ENCODE measurements at places on chromosomes 1 and 21.
A peak's percentile ranks its signal among the peaks of the same experiment; 100 is the strongest.

GRCh38 chr21:37568916-37569315 is 202.3 kb downstream of the DYRK1A start:
- DNase-seq: no peak

DNA sequence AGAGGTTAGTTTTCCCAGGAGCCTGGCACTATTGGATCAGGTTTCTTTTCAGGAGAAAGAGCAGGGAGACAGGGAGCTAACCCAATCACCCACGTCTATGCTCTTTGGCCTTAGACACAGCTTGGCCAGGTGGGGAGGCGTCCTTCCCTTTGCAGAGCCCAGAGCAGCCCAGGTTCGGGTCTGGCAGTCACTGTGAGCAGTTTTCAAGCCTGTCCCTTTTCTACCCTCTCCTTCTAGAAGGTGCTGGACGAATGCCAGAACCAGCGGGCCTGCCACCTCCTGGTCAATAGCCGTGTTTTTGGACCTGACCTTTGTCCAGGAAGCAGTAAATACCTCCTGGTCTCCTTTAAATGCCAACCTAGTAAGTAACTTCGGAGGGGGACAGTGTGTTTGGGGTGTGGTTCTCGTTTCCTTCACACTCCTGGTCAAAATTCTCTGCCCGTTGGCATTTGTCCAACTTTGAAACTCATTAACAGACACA is 44.9 kb downstream of the EVA1C start:
- DNase-seq: no peak

- no peak for DNase-seq
These were observed 512 bp downstream of the FBLIM1 start for GRCh38 chr1:15758953-15759661.

- DNase-seq: no peak
These were observed 109.1 kb upstream of the DNAH14 start for GRCh38 chr1:224820341-224820740.

- DNase-seq: no peak
These were observed 81.0 kb upstream of the IVNS1ABP start for GRCh38 chr1:185398022-185398421.

- DNase-seq: no peak
These were observed 221.7 kb downstream of the COL11A1 start for GRCh38 chr1:102886638-102887037.

- DNase-seq: no peak
These were observed 14.4 kb upstream of the ERVH48-1 start for GRCh38 chr21:42939582-42940413.

DNA sequence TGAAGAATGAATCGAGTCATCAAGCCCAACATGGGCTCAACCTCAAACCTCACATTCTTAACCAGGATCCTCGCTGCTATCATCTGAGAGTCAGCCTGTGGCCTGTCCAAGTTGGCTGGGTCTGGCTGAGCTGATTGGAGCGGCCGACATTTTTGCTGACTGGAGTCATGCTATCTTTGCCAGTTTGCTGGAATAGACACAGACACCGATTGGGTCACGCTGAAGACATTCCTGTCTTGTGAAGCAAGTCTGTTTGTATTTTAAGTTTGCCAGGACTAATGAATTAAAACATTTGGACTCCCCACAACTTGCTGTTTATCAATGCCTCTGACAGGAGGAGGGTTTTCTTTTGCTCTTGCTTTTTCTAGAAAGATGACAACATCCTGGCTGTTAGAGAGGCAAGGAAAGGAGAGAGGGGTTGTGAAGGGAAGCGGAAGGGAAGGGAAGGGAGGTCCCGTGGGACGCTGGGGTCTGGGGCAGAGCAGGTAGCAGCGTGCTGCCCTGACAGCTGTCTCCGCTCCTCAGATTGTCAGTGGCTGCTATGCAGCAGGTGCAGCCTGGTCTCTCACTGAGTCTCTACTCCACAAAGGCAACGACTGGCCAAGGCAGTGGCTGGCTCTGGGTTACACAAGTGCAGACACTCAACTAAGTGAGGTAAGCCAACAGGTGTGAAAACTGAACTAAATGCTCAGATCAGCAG is at the start of gene MAP3K7CL:
MAP3K7CL (plus strand) TSS at position 375 of the 700 bp plus-strand sequence. CDS start 2,701 bp downstream, outside the sequence.
- no peak for DNase-seq

- no peak for DNase-seq
These were observed 31.7 kb downstream of the AK5 start for GRCh38 chr1:77313491-77313890.

DNA sequence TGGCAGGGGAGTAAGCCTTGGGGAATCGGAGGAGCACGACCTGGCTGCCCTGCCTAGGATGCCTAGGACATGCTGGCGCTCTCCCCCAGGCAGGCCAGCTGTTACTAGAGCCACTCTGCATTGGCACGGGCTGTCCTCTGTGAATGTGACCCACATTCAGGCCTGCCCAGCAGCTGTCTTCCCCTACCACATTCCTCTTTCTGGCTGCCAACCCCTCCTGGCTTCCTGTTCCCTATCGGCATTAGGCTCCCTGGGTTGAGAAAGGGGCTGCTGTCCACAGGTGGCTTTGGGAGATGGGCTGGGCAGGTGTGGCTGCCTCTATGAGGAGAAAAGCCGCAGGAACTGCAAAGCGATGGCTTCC is 2.3 kb upstream of the NFASC start:
- DNase-seq: no peak

- DNase-seq: no peak
These were observed 16.9 kb upstream of the POGK start for GRCh38 chr1:166822385-166822784.

- no peak for DNase-seq
These were observed 533.9 kb downstream of the PLPP3 start for GRCh38 chr1:56045477-56045876.

- DNase-seq: no peak
These were observed 1.6 kb downstream of the AGO4 start for GRCh38 chr1:35809114-35810095.

DNA sequence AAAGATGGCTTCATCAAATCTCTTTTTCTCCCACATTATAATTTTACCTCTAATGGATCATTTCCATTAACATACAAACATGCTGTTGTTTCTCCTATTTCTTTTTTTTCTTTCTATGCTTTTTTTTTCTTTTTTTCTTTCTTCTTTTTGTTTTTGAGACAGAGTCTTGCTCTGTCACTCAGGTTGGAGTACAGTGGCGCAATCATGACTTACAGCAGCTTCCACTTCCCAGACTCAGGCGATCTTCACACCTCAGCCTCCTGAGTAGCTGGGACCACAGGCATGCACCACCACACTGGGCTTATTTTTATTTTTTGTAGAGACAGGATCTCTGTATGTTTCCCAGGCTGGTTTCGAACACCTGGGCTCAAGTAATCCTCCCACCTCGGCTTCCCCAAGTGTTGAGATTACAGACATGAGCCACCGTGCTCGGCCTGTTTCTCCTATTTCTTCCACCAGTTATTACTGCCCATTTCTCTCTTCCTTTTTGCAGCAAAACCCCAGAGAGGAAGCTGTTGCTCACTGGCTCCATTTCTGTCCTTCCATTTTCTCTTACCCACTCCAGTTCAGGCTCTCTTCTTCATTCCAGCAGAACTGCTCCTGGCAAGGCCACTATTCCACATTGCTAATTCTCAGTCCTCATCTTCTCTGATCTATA is 32.1 kb upstream of the OPRD1 start:
- DNase-seq: no peak

DNA sequence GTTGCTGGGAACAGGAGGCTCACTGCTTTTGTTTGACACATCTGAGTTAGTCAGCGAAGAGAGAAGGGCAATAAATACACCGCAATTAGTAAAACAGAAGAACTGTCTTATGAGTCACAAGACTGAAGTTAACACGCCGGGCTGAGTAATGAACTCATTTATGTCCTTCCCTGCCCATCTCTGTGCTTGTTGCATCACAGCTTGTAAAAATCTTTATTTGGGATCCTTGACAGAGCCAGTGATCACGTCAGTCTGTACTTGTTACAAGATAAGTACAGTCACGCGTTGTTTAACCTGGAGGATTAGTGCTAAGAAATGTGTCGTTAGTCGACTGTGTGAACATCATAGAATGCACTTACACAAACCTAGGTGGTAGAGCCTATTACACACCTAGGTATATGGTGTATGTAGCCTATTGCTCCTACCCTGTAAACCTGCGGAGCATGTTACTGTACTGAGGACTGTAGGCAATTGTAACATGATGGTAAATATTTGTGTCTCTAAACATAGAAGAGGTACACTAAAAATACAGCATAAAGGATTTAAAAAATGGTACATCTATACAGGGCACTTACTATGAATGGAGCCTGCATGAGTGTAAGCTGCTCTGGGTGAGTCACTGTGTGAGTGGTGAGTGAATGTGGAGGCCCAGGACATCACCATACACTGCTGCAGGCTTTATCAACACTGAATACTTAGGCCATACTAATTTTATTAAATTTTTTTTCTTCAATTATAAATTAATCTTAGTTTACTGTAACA is 272.2 kb downstream of the TNR start:
- DNase-seq: no peak

- DNase-seq: no peak
These were observed 1.4 kb downstream of the TSSK3 start for GRCh38 chr1:32363713-32364112.

DNA sequence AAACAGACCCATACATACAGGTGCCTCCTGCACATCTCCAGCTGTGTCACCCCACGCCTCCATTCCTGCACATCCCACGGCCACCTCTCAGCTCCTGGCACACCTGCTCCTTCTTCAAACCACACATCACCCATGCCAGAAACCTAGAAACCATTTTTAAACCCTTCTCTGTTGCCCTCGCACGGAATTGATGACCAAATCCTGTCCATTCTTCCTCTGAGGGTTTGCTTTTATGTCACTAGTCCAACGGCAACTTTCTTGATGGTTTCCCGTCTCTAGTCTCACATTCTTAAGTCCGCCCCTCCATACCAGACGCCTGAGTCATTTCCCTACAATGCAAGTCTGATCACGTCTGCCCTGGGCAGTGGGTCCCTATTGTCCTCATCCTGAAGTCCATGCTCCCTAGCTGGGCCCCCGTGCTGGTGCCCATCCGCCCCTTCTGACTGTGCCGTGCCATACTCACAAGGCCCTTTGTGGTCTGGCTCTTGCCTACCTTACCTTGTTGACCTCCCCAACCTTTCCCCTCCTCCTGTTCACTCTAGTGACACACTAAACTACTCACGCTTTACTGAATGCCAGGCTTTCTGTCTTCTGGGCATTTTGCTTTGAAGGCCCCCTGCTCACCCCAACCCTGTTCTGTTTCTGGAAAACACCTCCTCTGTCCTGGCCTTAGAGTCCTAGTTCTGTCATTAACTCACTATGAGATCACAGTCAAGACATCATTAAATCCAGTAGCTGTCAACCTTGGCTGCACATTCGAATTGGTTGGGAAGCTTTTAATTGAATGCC is 17.6 kb downstream of the SLC2A1 start:
- no peak for DNase-seq

DNA sequence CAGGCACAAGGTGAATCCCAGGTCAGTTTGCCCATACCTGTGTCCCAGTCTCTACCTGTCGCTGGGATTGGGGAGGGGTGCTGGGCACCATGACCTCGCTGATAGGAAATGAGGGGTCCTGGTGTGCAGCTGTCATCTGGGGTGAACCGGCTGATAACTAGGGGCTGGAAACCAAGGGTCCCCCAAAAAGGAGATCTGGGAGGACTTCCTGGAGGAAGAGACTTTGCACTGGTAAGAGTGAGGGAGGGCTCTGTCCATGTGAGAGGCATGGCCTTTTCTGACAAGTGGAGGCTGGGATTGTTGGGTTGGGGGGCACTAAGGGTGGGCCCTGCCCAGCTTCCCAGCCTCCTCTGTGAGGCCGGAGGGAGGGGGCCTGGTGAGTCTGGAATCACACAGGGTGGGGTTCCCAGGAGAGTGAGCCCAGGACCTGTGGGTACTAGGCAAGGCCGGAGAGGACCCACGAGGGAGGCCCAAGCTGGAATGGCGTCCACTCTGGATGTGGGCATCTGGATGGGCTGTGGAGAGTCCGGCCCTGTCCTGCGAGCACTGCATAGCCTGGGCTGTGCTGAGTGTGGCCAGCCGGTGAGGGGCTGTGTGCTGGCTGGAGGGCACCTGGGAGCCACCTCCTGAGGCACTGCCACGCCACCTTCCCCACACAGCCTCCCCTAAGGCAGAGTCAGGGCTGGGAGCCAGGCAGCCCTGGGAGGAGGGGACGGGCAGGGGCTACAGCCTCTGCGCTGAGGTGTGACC is 4.9 kb upstream of the PEX10 start:
- no peak for DNase-seq

DNA sequence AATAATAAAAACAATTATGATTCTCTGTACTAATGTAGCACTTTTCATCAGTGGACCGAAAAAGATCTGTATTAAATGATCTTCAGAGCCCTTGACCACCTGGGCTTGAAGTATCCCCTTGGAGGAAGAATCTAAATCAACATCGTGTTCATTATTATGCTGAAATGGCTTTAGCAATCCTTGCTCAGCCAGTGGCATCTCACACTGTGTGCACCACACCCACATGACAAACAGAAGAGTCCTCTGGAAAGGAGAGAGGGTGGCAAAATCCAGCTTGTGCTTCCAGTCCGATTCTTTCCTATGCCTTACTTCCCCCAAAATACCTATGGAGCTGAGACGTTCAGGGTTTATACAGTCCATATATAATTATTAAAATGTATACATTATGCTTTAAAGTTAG is 318.5 kb upstream of the RUNX1 start:
- DNase-seq: no peak

- DNase-seq: no peak
These were observed 107.7 kb downstream of the AJAP1 start for GRCh38 chr1:4762146-4762545.

- DNase-seq: no peak
These were observed 129.5 kb downstream of the ADSS2 start for GRCh38 chr1:244322181-244322580.

GRCh38 chr1:178532392-178532791 is 19.5 kb downstream of the TEX35 start:
- DNase-seq: peak; percentile 30

DNA sequence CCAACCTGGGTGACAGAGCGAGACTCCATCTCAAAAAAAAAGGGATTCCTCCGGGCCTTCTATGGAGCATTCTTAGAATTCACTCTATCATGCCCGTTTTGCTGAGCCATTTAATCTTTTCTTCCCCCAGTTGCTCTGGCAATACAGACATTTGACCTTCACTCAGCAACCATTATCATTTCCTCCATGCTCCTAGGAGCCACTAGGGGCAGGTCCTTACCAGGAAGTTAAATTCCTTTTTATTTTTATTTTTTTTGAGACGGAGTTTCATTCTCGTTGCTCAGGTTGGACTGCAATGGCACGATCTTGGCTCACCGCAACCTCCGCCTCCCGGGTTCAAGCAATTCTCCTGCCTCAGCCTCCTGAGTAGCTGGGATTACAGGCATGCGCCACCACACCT is 9.7 kb upstream of the CGN start:
- no peak for DNase-seq

GRCh38 chr21:43991447-43991991 is 20.6 kb upstream of the TRAPPC10 start:
- no peak for DNase-seq

All from KG1 (cell line).